NCI-H187 treated with DMSO at 0.1 percent for 48 hours (cell line): ENCODE measurements at places on chromosomes 7 and 10.

DNA sequence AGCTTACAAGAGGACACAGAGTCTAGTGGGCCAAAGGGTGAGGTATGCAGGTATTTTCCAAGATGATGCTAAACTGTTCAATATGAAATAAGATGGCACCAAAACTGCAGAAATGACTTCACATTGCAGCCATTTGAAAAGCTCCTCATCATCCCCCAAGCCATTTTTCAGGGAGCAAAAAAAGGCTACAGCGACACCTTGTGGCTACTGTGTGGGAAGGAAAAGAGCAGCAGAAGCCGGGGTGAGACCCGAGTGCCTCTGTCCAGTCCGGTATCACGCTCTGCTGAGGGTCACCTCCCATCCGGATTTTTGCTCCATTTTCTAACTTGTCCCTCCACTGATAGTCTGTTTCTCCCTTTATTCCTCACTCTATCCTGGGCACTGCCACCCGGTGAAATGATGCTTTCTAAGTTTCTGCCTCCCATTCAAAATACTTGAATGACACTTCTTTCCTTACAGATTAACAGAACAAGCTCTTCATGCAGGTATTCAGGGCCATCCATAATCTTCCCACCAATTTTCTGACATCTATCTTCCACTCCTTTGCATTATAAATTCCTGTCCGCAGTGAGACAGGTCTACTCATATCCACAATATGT is 220.2 kb downstream of the DGKI start:
- no peak for DNase-seq

DNA sequence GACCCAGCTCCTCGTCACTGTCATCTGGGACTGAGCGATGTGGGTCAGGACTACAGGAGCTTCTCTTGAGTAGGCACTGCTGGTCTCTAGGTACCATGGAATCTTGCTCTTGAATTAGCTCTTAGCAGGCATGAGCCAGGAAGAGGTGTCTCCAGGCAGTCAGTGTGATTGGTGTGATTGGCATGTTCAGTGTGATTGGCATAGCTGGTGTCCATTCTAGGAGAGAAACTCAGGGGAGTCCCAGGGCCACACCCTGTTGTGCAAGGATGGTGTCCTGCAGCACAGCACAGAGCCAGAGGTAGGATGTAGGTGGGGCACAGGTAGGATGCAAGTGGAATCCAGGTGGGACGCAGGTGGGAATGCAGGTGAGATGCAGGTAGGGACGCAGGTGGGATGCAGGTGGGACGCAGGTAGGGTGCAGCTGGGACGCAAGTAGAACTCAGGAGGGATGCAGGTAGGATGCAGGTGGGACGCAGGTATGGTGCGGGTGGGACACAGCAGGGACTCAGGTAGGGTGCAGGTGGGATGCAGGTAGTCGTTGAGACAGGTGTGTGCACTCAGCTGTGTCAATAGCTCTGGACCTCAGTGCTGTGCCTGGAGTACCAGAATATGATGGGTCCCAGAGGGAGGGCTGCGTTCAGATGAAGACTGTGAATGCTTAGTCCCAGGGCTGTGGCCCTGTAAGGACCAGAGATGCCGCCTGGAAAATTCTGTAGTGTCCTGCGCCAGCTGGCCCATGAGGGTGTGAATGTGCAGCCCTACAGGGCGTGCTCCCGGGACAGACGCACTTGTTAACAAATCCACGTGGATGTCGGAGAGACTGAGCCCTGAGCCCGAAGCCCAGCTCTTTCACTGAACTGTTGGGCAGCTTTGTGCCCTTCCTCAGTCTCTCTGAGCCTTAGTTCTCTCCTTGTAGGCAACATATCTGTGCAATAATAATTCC is 248.2 kb upstream of the PITRM1 start:
- no peak for DNase-seq

DNA sequence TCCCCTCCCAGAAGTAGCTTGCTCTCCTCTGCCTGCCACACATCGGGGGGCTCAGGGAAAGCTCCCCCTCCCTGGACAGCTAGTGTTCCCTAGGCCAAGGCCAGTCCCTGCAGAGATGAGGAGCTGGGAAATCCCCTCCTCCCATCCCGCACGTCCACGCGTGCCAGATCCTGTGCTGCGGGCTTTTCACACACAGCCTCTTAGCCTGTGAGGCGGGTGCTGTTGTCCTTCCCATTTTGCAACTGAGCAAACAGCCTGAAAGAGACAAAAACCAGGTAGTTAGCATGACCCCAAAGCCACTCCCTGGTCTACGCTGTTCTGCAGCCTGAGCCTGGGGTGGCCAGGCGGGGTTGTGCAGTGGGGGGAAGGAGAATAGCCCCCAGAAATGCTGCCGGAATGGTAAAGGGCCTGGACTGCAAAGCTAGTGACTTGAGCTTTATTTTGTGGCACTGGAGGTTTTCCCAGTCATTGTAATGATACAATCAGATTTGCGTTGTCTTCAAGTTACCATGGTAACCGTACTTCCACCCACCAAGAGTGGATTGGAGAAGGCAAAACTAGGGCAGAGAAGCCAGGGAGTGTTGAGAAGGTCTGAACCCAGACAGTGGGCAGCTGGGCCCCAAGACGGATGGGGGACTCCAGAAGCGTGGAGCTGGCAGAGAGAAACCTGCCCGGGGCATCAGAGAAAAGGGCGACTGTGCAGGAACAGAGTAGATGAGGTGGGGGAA is 98.6 kb upstream of the KCTD7 start:
- no peak for DNase-seq

- DNase-seq = no peak
Measured at GRCh38 chr10:57919864-57920263, 347.8 kb downstream of the IPMK start.

DNA sequence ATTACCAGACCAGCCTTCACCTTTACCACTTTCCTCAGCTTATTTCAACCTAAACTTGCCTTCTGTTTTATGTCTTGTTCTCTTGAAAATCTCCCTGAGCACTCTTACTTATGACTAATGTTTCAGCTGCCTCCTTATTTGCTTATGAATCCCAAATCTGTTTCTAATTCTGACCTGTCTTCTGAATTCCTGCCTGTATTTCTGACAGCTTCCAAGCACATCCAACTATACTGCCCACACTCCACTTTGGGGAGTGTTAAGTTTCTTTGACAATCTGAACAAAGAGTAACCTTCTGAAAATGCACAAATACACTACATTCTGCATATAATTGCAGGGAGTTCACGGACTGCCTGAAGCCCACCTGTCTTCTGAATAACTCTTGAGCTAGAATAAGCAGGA is 48.7 kb downstream of the ARMC3 start:
- no peak for DNase-seq

DNA sequence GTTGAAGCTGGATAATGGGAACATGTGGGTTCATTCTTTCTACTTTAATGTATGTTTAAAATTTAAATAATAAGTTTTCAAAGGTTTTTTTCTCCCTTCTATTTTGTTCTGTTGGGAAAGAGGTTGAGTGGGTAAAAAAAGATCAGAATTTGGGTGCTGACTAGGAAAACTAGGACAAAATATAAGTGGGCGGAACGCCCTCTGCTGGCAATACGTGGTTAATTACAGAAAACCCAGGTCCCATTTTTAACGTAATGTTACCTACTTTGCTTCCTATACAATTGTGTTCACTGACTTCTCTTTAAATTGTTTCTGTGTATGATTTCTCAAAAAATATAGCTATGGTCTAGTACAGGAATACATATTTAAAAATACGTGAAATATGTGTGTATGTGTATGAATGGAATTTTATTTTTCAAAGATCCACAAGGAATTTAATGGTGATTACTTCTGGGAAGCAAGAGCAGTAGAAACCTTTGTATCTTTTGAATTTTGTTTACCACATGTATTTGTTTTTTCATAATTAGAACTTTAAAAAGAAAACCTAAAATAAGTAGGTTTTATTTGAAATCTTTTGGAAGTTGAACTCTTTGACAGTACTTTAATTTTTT is 8.7 kb downstream of the ECD start:
- no peak for DNase-seq
